Stimulated activated CD8-positive, alpha-beta memory T cell treated with anti-CD3 and anti-CD28 coated beads, Interleukin-2, amount 100 ng/mL, for 1 hour (primary cell): ENCODE measurements at places on chromosomes 5 and 9.

DNA sequence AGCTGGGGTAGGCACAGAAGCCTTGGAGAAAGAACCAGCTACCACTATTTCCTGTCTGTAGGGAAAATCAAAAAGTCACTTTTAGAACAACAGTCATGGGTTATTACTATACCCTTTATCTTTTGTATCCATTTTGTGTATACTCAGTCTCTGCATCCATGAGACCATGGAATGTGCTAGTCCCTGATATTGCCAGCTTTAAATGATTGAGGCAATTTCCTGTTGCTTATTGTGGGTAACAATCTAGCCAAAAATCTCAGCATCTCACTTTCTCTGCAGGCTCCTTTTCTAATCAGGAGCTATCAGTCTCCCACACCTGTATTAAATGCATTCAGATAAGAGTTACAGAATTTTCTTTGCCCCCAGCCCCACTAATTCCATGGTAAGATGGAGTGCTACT lies 968 bp upstream of the KDM3B start:
- DNase-seq: no peak

- no peak for DNase-seq
Observed at GRCh38 chr9:128056086-128056485, 11.0 kb downstream of the NAIF1 start.

DNA sequence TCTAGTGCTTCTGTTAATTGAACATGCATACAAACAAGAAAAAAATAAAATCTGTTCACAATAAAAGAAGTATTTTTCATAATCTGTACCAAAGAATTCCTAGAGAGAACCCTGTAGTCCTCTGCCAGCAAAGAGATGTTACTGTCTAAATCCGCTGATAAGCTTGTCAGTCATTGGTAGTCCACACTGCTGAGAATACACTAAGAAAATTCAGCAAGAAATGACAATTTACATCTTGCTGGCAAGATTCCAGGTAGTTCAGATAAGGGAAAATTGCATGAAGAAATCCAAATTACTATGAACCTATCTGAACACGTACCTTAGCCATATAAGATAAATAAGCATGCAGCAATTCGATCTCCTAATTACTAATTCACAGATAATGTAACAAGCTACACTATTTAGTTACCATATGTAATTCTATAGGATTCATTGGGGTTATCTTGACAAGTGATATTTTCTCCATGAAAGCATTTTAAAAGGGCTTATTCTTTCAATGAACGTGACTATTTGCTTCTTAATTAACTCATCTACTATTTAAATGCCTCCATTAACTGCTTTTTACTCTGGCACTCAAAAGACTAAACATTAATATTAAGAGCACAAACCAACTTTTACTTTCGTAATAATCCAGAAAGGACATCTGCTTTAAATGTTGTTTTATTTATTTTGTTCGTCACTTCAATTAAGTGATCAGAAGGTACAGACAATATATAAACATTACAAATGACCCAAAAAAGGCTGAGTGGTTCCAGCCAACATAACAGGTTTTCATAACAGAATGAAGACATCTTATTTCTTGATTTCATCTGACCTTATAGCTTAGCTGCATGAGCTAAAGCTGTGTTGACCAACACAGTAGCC lies 9.7 kb downstream of the MPDZ start:
- DNase-seq: no peak

DNA sequence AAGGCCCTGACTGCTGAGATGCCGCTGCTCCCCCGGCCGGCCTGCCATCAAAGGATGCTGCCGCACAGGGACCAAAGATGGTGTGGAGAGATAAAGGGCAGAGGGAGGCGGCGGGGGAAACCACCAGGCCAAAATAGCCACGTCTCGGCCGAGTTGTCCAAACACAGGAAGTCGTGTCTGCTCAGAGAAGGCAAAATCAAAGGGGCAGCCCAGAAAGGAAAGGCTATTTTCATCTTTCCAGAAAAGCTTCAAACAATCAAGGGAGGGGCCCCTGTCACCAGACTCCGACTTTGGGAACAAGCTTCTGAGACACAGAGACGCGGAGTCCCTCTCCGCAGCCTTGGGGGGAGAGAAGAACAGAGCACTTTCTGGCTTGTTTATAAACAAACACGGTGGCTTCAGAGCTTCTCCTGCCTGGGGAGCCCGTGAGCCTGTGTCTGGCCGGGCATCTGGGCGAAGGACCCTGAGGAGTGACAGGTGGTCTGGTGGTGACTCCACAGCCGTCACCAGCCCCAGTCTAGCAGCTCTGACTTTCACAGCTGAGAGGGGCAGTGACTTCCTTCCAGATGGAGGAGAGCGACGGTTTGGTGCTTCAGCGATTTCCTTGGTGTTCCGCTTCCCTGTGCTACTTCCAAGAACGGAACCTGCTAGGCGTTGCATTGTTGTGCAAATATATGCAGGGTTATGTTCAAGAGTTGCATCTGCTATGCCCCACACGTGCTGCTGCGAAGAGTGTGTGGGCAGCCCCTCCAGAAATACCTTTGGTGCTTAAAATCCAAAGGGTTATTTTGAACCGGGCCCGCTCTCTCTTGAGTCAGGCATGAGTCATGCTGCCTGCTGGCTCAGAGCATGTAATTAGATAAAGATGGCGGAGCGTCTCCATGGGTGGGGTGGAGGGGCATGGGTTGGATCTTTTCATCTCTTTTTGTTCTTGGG lies 24.0 kb downstream of the ADAMTSL2 start:
- no peak for DNase-seq

- DNase-seq: no peak
Observed at GRCh38 chr9:14722391-14723035, at the start of gene CER1. TSS of gene CER1 (minus strand) at chr9:14722733. CDS start at chr9:14722672, 61 bp downstream.

- DNase-seq: no peak
Observed at GRCh38 chr5:75659791-75660450, 48.7 kb downstream of the ANKDD1B start.

DNA sequence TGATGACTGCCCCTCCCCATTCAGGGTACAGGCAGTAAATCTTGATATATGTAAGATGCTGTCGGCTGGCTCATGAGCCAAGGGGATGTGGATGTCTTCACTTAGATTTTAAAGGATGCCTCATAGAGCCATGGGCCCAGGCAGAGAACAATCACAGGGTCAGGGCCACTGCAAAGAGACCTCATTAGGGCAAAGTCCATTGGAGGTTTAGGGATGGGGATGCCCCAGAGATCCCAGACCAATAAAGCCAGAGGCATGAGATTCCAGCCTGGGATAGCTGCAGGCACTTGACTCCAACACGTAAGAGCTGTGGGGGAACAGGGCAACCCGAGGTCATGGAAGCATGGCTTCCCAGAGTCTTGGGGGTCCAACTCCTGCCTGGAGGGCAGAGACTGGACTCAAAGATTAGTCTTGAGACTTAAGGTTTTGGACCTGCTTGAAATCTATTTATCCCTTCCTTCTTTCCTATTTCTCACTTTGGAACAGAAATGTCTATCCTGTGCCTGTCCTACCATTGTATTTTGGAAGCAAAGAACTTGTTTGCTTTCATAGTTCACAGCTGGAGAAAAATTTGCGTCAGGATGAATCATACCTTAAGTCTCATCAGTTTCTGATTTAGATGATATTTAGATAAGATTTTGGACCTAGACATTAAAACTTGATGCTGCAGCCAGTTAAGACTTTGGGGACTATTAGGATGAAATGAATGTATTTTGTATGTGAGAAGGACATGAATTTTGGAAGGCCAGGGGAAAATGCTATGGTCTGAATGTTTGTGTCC lies 101.3 kb upstream of the ADRA1B start:
- DNase-seq: no peak

GRCh38 chr5:52024359-52024758 lies 641.1 kb downstream of the ISL1 start:
- DNase-seq: no peak

DNA sequence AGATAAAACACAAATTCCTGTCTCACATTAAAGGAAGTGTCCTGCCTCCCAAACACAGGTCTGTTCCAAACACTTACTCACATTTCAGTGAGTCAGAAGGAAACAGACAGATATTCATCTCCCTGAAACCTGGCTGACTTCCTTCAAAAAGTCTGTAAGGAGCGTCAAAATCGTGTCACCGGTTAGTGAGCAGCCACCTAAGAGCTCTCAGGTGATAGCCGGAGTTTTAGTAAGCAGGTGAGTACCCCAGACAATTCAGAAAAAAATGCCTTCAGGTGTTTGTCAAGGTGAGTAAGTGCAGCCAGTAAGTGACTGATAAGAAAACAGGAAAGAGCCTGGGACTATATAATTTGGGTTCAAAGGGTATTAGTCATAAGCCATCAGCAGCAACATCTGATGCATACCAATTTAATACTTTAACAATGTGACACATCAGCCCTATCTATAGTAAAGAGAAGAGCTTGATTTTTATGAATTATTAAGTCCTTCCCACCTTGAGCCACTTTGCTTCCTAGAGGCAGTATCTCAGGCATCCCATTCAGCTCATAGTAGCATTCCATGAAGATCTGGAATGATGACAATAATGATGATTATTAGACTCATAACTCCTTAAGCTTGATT lies 1.3 kb upstream of the ITGA2 start:
- no peak for DNase-seq

DNA sequence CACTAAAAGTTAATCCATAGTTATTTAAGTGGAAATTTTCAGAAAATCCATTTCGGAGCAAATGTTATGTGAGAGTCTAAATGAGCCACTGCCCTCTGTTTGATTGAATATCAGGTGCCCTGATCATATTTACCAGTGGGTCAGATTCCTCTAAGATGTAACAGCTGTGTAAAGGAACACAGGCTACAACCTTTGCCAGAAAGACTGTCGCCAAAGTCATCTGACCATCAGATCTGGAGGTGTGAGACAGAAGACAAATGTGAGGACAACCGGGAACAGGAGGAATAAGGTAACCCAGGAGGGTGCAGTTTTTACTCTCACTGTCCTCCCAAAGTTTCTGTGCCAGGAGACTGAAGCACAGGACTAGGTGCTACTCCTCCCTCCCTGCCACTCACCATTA lies 90.8 kb downstream of the CAAP1 start:
- DNase-seq: no peak

- no peak for DNase-seq
Observed at GRCh38 chr5:76532973-76533372, 90.2 kb downstream of the F2RL2 start.

GRCh38 chr5:125575891-125576505 lies 829.6 kb upstream of the ZNF608 start:
- DNase-seq: no peak

DNA sequence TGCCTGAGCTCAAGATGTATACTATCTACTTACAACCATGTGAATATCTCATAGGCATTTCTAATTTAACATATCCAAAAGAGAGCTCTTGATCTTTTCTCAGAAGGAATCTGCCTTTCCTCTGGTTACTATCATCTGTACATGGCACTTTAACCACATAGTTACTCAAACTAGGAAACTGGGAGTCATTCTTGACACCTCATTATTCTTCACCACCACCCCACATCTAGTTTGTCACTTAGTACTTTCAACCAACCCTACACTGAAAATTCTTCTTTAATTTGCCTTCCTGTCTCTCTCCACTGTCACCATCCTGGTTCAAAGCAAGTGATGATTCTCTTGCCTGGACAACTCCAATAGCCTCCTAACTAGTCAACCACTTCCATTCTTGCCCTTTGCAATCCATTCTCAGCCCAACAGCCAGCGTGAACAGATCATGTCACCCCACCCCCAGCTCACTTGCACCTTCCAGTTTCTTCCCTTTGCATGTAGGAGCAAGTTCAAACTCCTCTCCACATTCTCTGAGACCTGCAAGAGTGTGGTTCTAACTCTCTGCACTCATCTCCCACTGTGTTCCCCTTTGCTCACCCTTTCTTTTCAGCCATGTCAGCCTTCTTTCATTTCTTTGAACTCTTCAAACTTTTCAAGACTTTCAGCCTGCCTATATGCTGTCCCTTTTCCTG lies 17.3 kb upstream of the SMAD5 start:
- no peak for DNase-seq

DNA sequence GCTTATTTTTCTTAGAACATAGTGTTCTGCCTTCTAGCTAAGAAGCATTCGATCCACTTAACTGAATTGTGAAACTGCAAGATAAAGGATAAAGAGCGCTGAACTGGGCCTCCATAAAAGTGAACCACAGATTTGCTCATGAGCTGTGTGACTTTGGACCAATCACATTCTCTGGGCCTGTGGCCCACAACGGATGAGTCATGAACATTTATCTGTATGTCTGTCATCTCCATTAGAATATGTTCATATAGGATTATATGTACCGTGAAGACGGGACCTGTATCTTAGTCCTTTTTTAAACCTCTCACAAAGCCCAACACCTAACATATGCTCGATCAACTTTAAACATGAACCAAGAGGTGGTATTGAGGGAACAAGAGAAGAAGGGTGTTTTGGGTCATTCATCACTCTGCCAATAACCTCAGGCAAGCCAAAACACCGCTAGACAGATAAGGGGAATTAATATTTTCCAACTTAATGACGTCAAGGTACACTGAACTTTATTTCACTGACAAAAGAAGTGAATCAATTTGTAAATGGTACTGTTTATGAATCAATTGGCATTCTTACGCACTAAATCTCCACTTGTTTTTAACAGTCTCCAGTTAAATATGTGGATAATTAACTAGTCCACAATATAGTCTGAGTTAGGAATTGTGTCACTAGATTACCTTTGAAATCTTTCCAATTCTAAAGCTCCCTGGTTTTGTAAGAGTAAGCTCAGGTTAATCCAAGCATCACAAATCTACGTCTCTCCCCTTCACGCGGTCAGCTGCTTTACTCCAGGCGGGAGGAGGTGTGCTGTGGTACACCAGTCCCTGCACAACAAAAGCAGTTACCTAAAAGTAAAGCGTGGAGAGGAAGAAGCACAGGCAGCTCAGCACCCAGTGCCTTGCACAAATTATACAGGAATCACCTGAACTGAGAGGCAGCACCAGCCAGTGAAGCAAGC lies 1.6 kb downstream of the TMEM245 start:
- no peak for DNase-seq
